ENCODE measurements at places on chromosomes 1 and 21. TPM values are rescaled to one million over a fixed set of nuclear protein-coding genes. Genes with fewer than 3 reads are reported as not detected.

DNA sequence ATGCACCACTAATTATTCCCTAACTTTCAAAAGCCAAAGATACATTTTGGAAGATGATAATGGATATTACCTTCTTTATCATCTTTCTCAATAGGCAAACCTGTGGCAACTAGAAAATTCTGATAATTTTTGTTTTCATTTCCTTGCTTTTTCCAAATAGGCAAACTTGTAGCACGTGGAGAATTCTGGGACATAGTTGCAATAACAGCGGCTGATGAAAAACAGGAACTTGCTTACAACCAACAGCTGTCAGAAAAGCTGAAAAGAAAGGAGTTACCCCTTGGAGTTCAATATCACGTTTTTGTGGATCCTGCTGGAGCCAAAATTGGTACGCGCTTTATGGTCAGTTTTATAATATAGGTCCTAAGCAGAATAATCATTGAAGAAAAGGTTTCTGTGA is 1.5 kb downstream of the FPGT start:
- H3K4me1 ChIP-seq = peaks cover 6% of the 10 kb centered on the region
- no peak overlapping the region for H3K27ac ChIP-seq
- DNase-seq = no peak
- no peaks in the 10 kb centered on the region for H3K27me3 ChIP-seq
- no peak overlapping the region for H3K4me3 ChIP-seq
- H3K36me3 ChIP-seq = no peaks in the 10 kb centered on the region

DNA sequence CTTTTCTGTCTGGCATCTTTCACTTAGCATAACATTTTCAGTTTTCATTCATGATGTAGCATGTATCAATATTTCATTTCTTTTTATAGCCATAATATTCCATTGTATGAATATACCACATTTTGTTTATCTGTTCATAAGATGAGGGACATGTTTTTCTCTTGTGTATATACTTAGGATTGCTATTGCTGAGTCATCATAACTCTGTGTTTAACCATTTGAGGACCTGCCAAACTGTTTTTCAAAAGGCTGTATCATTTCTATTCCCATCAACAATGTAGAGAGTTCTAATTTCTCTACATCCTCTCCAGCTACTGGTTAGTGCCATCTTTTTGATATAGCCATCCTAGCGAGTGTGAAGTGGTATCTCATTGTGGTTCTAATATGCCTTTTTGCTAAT is 26.2 kb downstream of the MPZL1 start:
- peaks cover 6% of the 10 kb centered on the region for H3K36me3 ChIP-seq
- H3K4me3 ChIP-seq = no peak overlapping the region
- H3K4me1 ChIP-seq = peaks cover 54% of the 10 kb centered on the region
- H3K27me3 ChIP-seq = peaks cover 1% of the 10 kb centered on the region
- H3K27ac ChIP-seq = no peak overlapping the region
- DNase-seq = no peak

DNA sequence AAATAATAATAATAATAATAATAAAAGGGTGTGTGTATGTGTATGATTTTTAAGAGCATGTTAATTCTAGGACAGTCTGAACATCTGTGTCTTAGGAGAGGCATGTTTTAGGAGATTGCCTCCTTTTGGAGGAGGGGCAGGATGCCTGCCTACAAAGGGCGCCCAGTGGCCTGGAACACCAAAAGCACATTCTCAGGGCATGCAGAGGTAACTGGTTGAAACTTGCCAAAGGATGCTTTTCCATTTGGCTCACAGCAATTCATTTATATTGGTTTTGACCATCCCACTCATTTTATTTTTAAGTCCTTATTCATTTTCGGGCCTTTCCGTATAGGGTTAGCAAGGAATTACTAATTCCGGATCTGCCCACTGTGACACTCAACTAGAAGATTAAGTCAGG is 21.1 kb upstream of the LAMC2 start:
- H3K27me3 ChIP-seq = no peaks in the 10 kb centered on the region
- H3K36me3 ChIP-seq = no peaks in the 10 kb centered on the region
- H3K4me3 ChIP-seq = no peak overlapping the region
- H3K4me1 ChIP-seq = no peaks in the 10 kb centered on the region
- no peak for DNase-seq

DNA sequence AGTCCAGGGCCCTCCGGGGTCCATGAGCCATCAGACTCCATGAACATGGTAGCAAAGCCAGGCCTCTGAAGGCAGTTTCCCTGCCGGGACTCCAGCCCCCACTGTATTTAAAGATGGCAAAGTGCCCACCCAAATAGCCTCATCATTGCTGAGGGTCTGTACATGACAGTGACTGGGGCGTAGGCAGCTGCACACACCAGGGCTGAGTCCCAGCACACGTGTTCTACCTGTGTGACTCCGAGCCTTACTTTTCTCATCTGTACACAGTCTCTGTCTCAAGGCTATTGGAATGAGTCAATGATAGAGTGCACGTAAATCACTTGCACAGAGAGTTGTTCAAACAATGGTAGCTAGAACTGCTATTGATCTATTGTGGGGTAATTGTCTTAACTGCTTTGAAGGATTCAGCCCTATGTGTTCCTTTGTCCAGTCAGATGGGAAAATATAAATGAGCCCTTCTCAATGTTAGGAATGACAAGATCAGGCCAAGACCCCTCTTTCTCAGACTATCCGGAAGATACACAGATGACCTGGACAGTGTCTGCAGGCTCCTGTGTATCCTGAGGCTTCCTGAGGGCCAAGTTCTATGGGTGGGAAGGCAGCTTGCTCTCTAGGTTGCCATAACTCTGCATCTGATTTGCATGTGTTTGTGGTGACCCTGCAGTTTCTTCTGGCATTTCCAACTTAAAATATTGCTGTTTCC is 48.9 kb downstream of the RASSF5 start:
- peaks cover 30% of the 10 kb centered on the region for H3K4me1 ChIP-seq
- peaks cover 9% of the 10 kb centered on the region for H3K27me3 ChIP-seq
- no peak for DNase-seq
- no peak overlapping the region for H3K27ac ChIP-seq
- H3K36me3 ChIP-seq = no peaks in the 10 kb centered on the region
- H3K4me3 ChIP-seq = peak overlapping the region; percentile 44

The MATN1 gene
- total RNA-seq = 1.7 TPM

DNA sequence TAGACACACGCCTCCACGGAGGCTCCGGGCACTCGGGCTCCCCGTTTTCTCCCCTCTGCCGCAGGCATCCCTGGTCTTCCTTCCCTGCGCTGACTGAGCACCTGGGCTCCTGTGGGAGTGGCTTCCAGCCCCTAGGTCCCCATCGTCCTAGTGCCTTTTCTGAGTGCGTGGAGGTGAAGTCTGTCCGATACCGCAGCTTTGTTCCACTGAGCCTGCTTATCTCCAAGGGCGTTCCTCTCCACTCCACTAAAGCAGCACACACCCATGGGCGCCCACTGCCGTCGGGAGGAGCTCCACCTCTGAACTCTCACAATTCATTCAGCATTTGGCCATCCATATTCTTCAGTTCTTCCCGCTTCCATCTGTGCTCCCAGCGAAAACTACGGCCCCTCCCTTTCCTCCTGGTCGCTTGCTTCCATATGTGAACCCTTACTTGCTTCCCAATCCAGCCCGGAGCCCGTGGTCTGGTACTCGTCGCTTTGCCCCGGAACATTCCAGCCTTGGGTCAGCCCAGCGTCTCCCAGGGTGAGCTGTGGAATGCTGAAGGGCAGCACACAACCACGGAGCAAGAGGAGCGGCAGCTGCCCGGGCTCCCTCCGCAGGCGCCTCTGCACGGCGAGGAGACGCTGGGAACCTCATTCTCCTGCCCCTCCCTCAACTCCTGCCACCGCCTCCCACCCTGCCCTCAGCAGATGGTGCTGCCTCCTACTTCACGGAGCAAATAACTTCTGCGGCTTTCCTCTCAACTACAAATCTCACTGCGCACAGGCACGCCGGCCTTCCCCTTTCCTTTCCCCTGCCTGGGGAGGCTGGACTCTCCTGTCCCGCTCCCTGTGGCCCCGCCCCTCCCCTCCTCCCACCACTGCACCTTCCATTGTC is 27.5 kb downstream of the ATP8B2 start:
- H3K27ac ChIP-seq = no peak overlapping the region
- peaks cover 8% of the 10 kb centered on the region for H3K27me3 ChIP-seq
- peak; percentile 39 for DNase-seq
- H3K4me1 ChIP-seq = peaks cover 27% of the 10 kb centered on the region

- peaks cover 3% of the 10 kb centered on the region for H3K27me3 ChIP-seq
- peak overlapping the region; percentile 29 for H3K4me3 ChIP-seq
- H3K36me3 ChIP-seq = no peaks in the 10 kb centered on the region
- DNase-seq = no peak
These were observed 27.9 kb downstream of the EBNA1BP2 start for GRCh38 chr1:43144237-43144636.

DNA sequence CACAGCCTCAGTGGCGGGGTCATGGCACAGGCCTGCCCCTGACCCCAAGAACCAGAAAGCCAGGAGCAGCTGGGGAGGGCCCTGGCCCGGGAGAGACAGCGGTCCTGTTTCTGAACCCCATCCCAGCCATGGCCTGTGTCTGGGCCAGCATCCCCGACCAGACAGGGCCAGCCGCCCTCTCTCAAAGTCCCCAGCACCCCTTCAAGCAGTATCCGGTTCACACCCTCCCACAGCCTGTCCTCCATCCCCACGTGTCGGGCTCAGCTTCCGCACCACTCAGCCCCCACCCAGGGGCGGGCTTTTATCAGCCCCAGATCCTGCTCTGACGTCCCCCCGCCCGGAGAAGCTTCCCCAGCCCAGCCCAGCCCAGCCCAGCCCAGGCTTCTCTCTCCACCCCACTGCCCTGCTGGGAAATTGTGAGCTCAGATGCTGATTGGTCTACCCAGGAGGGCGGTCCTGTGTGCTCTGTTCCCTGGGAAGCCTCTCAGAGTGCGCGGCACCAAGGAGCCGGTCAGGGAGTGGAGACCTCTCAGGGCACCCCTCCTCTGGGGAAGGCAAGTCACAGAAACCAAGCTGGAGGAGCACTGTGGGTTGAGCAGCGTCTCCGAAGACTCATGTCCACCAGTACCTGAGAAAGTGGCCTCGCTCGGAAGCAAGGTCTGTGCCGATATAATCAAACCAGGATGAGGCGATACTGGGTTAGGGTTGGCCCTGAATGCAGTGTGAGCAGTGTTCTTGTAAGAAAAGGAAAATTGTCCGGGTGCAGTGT is 4.7 kb upstream of the FAAP20 start:
- peaks cover 9% of the 10 kb centered on the region for H3K27me3 ChIP-seq
- peak overlapping the region; percentile 21 for H3K27ac ChIP-seq
- peak; percentile 54 for DNase-seq
- H3K36me3 ChIP-seq = no peaks in the 10 kb centered on the region

Data from endothelial cell (in vitro differentiated cells).